ENCODE measurements at places on chromosomes 16 and 17. TPM values are rescaled to one million over a fixed set of nuclear protein-coding genes. Genes with fewer than 3 reads are reported as not detected.

GRCh38 chr17:70558821-70559220, 389.5 kb downstream of the KCNJ2 start:
- H3K27me3 ChIP-seq: no peaks in the 10 kb centered on the region
- DNase-seq: no peak
- no peaks in the 10 kb centered on the region for H3K4me1 ChIP-seq
- H3K27ac ChIP-seq: no peak overlapping the region
- H3K36me3 ChIP-seq: no peaks in the 10 kb centered on the region
- no peak overlapping the region for H3K4me3 ChIP-seq

DNA sequence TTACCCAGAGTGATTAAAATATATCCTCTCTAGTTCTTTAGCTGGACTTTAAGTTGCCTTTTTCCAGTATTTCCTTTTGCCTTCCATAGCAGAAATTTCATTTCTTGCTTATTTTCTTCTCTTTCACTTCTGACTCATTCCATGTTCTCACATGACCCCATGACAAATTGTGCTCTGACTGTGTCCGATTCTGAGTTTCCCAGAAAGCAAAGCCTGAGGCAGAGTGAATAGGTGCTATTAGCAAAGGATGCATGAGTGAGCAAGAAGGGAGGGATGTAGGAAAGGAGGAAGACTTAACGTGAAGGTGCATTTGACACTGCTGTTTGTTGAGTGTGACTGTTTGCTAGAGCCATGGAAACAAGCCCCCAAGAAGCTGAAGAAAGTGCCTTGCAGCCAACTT, 82.6 kb upstream of the CNTNAP4 start:
- no peak for DNase-seq
- H3K27me3 ChIP-seq: no peaks in the 10 kb centered on the region
- no peaks in the 10 kb centered on the region for H3K4me1 ChIP-seq
- H3K36me3 ChIP-seq: no peaks in the 10 kb centered on the region
- no peak overlapping the region for H3K4me3 ChIP-seq

The AANAT gene
- total RNA-seq: not detected

DNA sequence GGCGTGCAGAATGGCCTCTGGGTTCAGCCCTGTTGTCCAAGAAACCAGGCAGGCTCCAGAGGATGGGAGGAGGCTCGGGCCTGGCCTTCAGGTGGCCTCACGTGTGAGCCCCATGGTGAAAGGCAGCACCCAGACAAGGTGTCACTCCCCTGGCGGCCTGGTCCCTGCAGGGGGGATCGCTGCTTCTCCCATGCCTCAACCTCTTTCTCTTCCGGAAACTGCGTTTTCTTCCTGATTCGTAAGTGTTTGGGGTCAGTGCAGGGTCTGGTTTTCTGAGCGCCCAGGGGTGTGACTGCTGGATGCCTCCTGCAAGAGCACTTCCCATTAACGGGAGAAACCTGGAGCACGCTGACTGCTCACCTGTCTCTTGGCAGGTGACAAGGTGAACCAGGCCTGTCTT, 70.0 kb upstream of the CIBAR2 start:
- no peaks in the 10 kb centered on the region for H3K4me1 ChIP-seq
- H3K27ac ChIP-seq: no peak overlapping the region
- H3K27me3 ChIP-seq: no peaks in the 10 kb centered on the region

The FOXC2 gene
- not detected for total RNA-seq

GRCh38 chr17:10653987-10654386, 3.1 kb downstream of the MYH3 start:
- DNase-seq: no peak
- H3K4me3 ChIP-seq: no peak overlapping the region
- no peaks in the 10 kb centered on the region for H3K4me1 ChIP-seq
- H3K36me3 ChIP-seq: no peaks in the 10 kb centered on the region
- H3K27ac ChIP-seq: no peak overlapping the region

GRCh38 chr16:89391-90302, 11.6 kb downstream of the MPG start:
- peaks cover 6% of the 10 kb centered on the region for H3K4me1 ChIP-seq
- H3K4me3 ChIP-seq: no peak overlapping the region
- no peak for DNase-seq
- H3K27me3 ChIP-seq: no peaks in the 10 kb centered on the region

GRCh38 chr17:14818469-14818868, 446.7 kb downstream of the PMP22 start:
- H3K4me1 ChIP-seq: no peaks in the 10 kb centered on the region
- no peaks in the 10 kb centered on the region for H3K36me3 ChIP-seq
- no peak overlapping the region for H3K4me3 ChIP-seq
- H3K27me3 ChIP-seq: no peaks in the 10 kb centered on the region
- H3K27ac ChIP-seq: no peak overlapping the region

DNA sequence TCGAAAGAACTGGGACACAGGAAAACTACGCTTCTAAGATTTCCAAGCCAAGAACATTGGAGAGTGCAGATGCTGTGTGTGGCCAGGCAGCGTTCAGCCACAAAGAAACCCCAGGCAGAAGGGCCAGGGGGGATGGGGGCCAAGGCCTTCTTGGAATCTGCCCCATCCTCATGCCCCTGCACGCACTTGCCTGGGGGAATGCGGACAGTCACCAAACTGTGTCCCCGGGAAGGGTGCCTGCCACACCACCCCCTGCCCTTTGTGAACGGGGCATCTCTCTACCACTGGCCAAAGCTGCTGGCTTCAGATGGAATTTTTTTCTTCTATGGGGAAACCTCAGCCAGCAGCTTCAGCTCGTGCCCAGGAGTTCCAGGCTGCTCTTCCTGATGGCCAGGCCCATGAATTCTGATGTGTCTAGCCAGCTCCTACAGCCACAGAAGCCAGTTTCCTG, 32.0 kb upstream of the DNAH17 start:
- H3K27ac ChIP-seq: no peak overlapping the region
- no peaks in the 10 kb centered on the region for H3K4me1 ChIP-seq
- no peak for DNase-seq
- H3K27me3 ChIP-seq: no peaks in the 10 kb centered on the region
- H3K36me3 ChIP-seq: no peaks in the 10 kb centered on the region

The AARS1 gene
- 24.2 TPM for total RNA-seq

GRCh38 chr17:52140601-52141000, 17.9 kb downstream of the CA10 start:
- DNase-seq: no peak
- no peaks in the 10 kb centered on the region for H3K27me3 ChIP-seq
- no peak overlapping the region for H3K4me3 ChIP-seq
- no peak overlapping the region for H3K27ac ChIP-seq

- H3K27ac ChIP-seq: no peak overlapping the region
- no peak for DNase-seq
- H3K4me1 ChIP-seq: no peaks in the 10 kb centered on the region
- no peaks in the 10 kb centered on the region for H3K36me3 ChIP-seq
- no peaks in the 10 kb centered on the region for H3K27me3 ChIP-seq
Observed at GRCh38 chr17:36846410-36847292, 90.6 kb upstream of the LHX1 start.

GRCh38 chr17:28421787-28422305, 15.8 kb upstream of the SLC46A1 start:
- H3K4me3 ChIP-seq: no peak overlapping the region
- H3K36me3 ChIP-seq: no peaks in the 10 kb centered on the region
- no peak overlapping the region for H3K27ac ChIP-seq
- no peaks in the 10 kb centered on the region for H3K27me3 ChIP-seq
- no peaks in the 10 kb centered on the region for H3K4me1 ChIP-seq

The CDRT15 gene
- not detected for total RNA-seq

- H3K36me3 ChIP-seq: no peaks in the 10 kb centered on the region
- H3K4me3 ChIP-seq: no peak overlapping the region
- H3K27ac ChIP-seq: no peak overlapping the region
Observed at GRCh38 chr17:73657473-73658116, 13.3 kb upstream of the SDK2 start.

DNA sequence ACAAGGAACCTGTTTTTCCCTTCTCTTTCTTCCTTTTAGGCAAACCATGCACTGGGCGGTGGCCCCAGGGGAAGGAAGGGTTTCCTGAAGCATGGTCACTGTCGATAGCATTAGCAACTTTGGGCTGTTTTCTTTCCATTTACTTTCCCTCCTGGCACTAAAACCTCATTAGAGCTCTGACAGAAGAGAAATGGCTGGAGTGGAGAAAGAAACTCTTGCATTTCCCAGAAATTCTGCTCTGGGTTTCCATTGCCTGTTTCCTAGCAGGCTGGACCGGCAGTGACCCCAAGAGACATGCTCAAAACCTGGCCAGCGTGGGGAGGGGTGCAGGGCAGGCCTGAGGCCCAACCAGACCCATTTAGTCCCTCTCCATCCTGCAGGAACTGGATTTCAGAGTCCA, 230.7 kb upstream of the CCL2 start:
- no peak for DNase-seq
- no peaks in the 10 kb centered on the region for H3K27me3 ChIP-seq
- H3K4me3 ChIP-seq: no peak overlapping the region
- no peaks in the 10 kb centered on the region for H3K4me1 ChIP-seq

The CIBAR2 gene
- not detected for total RNA-seq

DNA sequence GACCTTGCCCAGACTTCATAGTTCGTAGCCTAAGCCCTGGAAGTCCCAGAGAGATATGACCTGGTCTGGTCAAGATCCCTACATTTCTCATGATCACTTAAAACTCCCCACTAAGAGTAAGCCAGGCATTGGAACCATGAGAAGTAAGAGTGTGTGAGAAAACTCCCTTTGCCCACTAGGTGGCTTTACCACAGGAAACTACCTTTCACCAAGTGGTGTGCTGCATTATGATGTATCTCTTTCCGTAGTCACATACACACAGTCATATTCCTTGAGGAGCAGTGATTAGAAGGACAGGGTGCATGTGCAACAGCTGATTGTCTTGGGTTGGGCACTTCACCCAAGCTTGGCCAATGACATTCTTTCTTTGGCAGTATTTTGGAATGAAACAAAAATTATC, 639.3 kb downstream of the KCNJ2 start:
- H3K4me3 ChIP-seq: no peak overlapping the region
- no peaks in the 10 kb centered on the region for H3K27me3 ChIP-seq
